BJ (cell line): ENCODE measurements at places on chromosomes 7 and 10.

DNA sequence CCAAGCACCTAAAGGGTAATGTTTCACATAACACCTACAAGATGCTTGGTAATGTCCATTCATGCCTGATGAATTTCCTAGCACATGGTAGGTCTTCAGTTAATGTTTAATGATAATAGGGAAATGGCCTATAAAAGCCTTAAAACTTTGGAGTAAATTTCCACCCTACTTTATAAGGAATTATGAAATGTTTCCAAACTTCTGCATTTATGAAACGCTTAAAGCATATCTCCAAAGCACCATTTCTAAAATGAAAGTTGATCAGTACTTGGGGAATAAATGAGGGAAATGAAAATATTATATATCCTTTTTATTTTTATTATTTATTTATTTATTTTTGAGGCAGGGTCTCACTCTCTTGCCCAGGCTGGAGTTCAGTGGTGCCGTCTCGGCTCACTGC lies 51.8 kb downstream of the INPP5F start:
- no peak for DNase-seq

- DNase-seq, result no peak
Observed at GRCh38 chr10:38118072-38118807, 24.1 kb downstream of the ZNF37A start.

GRCh38 chr7:36943591-36944435 lies 219.5 kb upstream of the AOAH start:
- DNase-seq, result no peak

- DNase-seq, result no peak
Observed at GRCh38 chr10:43124574-43125273, 13.5 kb upstream of the CSGALNACT2 start.

DNA sequence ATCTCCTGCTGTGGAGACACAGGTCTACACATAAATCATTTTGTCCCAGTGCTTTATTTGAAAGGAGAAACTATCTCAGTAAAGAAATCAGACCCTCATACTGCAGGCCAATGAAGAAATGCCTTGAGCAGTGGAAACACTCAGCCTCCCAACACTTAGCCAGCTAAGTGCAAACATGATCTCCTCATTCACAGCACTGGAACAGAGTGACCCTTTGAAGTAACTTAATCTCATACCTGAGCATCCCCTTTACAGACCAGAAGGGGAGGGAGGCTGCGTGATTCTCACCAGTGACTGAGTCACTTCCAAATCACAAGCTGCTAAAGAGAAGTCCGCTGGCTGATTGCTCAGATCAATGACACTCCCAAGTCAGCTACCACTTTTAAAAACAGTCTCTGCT lies 4.5 kb downstream of the CHST15 start:
- DNase-seq, result no peak

GRCh38 chr7:20927976-20928375 lies 141.3 kb upstream of the SP8 start:
- DNase-seq, result no peak

GRCh38 chr7:150949971-150950491 lies 28.1 kb downstream of the KCNH2 start:
- DNase-seq, result no peak

DNA sequence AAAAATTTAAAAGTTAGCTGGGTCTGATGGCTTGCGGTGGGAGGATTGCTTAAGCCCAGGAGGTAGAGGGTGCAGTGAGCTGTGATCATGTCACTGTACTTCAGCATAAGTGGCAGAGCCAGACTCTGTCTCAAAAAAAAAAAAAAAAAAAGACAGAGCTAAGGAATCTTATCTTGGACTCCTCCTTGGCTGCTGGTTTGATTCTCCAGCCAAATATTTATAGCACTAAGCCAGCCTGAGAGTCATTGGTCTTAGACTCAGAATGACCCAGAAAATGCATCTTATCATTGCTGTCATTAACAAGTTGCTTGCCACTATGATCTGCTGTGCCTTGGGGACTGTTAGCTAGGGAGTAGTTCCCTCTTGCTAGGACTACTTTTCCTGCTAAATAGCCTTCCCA lies 164.7 kb downstream of the GNAT3 start:
- no peak for DNase-seq

DNA sequence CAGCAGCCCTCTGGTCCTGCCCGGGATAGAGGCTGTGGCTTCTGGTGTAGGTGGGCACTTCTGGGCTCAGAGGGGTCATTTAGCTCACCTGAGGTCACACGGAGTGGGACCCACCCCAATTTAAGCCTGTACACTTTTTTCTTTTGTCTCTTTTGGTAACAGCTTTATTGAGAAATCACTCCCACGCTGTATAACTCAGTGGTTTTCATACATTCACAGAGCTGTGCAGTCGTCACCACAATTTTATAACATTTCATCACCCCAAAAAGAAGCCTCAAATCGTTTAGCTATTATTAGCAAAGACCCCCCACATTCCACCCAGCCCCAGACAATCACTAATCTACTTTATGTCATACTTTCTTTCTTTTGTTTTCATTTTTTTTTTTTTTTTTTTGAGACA lies 62.3 kb downstream of the LHPP start:
- DNase-seq, result no peak

GRCh38 chr7:92872701-92873100 lies 36.3 kb upstream of the CDK6 start:
- no peak for DNase-seq

DNA sequence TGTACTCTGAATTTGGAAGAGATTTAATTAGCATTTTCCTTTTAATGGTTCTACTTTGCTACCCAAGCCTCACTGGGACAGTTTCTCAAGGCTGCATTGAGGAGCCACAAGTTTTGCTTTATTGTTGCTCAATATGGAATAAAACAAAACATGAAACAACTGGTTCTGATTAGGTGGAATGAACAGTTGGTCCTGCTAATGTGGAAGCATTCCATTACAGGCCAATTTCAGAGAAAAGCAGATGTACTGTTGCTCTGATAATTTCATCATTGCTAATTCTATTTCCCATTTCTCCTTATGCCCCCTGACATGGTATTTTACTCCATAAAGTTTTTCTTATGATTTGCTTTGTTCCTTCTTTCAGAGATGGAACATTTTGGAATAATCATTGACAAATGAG lies 66.0 kb upstream of the PAPSS2 start:
- DNase-seq, result peak; percentile 63

- no peak for DNase-seq
Observed at GRCh38 chr7:84248267-84248666, 53.7 kb upstream of the SEMA3A start.

GRCh38 chr7:78450706-78451105 lies 652.1 kb downstream of the PHTF2 start:
- DNase-seq, result no peak

GRCh38 chr7:76246804-76247389 lies 45.2 kb downstream of the SRRM3 start:
- DNase-seq, result no peak

DNA sequence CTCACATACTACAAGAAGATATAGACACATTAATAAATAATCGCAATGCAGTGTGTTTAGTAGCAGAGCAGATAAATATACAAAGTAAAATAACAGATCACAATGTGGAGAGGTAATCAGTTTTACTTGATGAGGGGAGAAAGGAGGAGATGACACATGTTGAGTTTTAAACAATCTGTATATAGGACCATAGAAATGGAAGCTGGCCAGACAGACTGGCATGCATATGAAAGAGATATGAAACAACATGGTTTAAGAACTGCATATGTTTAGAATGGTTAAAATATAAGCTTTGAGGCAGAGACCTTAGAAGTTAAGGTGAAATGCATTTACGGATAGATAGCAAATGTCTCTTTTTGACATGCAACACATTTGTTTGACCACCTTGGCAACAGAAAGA lies 19.8 kb upstream of the CCDC7 start:
- no peak for DNase-seq

DNA sequence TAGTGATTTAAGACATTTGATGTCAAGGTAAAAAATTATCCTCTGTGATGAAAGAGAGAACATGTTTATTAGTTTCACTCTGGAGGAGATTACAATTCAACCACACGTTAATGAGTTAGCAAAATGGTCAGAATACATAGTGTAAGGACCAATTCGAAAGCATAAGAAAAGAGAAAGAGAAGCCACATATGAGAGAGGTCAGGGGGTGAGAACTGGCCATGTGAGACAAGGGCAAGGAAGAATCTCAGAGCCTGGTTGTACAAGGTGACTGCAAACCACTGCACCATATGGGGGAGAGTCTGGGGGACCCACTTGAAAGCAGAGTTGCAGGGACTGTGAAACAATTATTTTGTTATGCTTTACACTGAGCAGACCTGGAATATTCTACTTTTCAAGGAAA lies 27.7 kb upstream of the BET1 start:
- DNase-seq, result no peak

DNA sequence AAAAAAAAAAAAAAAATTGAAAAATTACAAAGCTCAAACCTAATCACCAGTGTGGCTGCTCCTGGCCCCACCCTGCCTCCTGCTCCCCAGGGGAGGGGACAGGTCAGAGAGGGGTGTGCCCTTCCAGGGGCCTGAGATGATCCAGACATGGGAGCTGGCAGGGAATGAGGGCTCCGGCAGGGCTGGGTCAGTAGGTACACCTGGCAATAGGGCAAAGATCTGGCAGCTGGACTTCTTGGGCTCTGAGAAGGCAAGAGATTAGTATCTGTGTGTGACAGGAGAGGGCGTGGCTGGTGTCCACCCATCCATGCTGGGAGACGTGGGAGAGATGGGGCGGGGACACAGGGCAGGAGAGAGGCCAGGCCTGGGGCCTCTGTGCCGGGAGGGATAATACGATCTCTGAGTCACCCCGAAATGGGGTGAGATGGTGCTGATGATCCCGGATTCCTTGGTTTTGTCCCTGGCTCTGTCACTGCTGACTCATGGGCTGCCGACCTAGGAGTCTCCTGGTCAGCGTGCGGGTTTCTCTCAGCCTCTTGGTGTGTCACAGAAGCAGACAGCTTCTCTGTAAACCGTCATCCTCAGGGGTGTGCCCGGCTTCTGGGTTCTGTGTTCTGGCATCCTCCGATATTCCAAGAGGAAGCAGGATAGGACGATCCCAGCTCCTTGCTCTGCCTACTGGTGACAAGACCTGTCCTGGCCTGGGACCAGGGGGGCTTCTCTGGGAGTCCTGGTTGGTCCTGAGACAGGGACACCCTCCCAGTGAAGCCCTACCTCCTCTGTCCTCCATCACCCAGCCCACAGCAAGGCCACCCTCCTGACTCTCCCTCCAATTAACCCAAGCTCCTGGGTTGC lies 8.2 kb upstream of the CLDN4 start:
- peak; percentile 95 for DNase-seq

- DNase-seq, result no peak
Observed at GRCh38 chr7:97971120-97971989, 18.6 kb downstream of the OCM2 start.

- no peak for DNase-seq
Observed at GRCh38 chr7:21757537-21758282, 188.0 kb downstream of the CDCA7L start.

DNA sequence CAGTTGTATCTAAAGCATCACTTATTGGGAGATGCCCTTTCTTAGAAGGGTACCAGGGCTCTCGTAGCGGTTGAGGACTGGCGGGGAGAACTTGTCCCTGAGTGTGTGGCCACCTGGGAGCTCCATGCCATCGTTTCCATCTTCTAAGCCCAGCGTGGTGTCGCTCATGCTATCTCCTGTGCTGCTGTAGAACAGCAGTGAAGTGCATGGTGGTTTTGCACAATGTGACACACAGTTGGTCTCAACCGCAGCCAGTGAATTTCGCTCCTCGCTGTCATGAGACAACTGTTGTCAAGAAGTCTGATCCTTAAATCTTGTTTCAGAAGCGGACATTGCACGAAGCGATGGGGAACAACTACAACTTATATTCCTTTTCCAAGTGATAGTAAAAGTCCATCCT lies 283.4 kb downstream of the GRID1 start:
- no peak for DNase-seq

DNA sequence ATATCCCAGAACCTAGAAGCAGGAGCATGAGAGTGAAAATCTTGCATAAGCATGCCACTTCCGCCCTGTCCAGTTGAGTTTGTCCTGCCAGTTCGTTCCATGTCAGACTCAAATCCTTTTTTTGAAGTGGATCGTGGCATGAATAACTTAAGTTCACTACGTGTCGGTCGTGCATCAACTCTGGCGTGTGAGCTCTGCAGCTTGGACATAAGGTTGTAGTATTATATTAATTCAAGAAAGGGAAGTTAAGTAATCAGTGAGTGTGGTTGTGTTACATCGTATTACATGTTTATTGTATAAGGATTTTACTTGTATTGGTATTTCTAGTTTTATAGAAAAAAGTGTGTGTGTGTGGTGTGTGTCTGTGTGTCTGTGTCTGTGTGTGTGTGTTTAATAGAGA lies 23.0 kb downstream of the CDC123 start:
- DNase-seq, result no peak

GRCh38 chr10:43287056-43288007 lies 20.5 kb upstream of the RASGEF1A start:
- DNase-seq, result no peak

GRCh38 chr7:93817526-93817925 lies 73.0 kb downstream of the TFPI2 start:
- DNase-seq, result no peak

GRCh38 chr7:107387128-107387527 lies 82.7 kb upstream of the GPR22 start:
- DNase-seq, result peak; percentile 32

DNA sequence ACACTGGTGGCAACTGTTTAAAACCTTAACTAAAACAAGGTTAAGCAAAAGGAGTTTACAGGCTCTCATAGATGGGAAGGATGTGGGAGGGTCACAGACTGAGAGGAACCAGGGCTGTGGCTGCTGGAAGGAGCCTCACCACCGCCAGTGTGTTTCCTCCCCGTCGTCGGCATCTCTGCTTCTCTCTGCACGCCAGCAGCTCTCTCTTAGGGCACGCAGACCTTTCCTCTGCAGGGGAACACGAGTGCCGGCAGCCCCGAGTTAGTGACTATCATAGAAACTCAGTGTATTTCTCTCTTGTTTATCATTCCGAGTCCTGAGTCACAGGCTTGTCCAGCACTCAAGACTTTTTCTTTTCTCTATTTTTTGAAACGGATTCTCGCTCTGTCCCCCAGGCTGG lies 8.1 kb upstream of the SH2D4B start:
- no peak for DNase-seq

DNA sequence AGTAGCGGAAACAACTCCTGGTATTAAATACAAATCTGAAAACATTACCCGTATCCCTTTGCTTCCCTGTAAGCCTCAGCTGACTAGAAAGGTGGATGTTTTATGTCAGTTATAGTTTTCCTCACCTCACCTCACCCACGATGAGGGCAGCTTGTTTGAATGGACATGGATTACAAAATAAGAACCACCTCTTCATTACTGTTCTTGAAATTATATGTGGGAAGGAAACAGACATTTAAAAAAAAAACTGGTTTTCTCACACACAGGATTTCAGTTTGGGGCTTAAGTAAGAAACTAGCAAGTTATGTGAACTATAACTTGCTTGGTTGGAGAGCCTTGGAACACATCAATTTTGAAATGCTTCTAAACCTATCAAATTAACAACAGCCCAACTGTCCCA lies 232.9 kb upstream of the CCDC6 start:
- DNase-seq, result no peak

- DNase-seq, result no peak
Observed at GRCh38 chr7:107267138-107267537, 98.3 kb downstream of the HBP1 start.

DNA sequence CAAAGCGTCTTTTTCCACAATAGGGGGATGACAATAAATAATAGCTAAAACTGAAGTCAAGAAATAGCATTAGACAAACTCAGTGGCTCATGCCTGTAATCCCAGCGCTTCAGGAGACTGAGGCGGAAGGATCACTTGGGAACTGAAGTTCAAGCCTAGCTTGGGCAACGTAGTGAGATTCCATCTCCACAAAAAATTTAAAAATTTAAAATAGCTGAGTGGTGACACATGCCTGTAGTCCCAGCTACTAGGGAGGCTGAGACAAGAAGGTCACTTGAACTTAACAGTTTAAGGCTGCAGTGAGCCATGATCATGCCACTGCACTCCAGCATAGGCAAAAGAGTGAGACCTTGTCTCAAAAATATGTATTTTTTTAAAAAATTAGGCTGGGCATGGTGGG lies 107.9 kb downstream of the AKR1D1 start:
- no peak for DNase-seq
